Kidney (tissue), 22 donors: ENCODE measurements at places on chromosomes 16 and 17. TPM values are rescaled to one million over a fixed set of nuclear protein-coding genes. Genes with fewer than 3 reads are reported as not detected.

- DNase-seq = peak; percentile 34
Observed at GRCh38 chr17:1612400-1612799, 16.2 kb downstream of the SLC43A2 start.

DNA sequence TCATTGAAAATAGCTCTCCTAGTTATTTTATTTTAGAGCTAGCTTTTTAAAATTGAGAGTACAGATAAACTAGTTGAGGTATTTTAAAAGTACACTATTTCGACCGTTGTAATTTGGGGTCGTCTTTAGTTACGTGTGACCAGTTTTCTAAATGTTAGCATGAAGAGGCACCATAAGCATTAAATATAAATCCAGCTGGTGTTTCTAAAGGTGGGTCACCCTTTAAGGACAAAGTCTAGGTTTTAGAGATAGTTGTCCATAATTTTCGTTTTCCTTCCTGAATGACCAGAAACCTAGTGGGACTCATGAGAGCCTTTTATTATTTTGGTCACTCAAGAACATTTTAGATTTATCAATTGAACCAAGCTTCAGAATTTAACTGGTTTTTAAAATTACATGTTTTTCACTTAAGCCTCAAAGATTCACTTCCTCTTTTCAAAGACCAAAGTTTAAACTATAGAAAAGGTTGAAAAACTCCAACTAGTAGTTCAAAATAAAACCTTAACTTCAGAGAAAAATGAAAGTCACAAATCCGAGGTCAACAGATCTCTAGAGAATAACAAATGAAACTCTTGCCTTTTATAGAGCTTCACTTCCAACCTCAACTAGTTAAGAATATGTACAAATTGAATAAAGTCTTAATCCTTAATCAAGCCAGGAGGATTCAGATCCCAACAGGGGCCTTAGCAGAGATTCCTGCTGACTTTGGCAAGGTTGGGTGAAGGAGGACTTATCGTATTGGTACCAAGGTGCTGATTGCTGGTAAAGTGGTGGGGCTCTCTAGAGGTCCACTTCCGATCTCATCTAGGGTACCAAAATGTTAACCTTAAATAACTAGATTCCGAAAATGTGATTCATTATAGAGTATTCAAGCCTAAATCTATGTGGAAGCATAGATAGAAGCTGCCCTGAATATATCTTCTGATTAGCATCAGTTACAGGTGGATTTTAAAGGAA, 32.5 kb downstream of the PHKB start:
- no peak for DNase-seq

DNA sequence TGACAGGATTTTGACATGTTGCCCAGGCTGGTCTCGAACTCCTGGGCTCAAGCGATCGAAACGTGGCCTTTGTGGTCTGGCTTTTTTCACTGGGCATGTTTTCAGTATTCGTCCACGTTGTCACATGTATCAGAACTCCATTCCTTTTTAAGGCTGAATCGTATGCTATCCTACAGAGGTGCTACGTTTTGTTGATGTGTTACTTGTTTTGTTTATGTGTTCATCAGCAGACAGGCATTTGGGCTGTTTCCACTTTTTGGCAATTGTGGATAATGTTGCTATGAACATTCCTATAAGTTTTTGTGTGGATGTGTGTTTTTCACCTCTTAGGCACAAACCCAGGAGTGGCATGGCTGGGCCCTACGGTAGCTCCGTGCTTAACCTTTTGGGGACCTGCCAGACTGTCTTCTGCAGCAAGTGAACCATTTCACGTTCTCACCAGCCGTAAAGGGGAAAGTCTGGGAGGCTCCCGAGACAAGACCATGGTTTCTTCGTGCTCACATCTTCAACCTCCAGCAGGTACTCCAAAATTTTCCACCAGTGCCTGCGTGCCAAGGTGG, 26.9 kb downstream of the ADCY9 start:
- no peak for DNase-seq

DNA sequence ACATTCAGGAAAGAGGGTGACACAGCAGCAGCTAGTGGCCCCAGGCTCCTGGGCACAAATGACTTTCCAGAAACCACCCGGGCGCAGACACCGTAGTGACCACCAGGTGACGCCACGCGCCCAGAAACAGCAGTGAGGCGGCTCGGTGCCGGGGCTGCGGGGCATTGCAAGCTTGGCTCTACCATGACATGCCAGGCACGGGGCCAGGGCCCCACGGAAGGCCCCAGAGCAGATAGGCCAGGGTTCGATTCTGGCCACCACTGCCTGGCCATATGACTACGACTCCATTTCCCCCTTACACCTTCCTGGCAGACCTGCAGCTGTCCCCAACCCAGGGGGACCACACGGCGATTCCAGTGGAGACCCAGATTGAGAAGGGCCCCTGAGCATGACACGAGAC, 6.7 kb downstream of the RHBDF1 start:
- peak; percentile 87 for DNase-seq

GRCh38 chr16:19698480-19699465, 19.3 kb downstream of the KNOP1 start:
- no peak for DNase-seq

- no peak for DNase-seq
Observed at GRCh38 chr17:20159406-20160069, 150.4 kb downstream of the SPECC1 start.

DNA sequence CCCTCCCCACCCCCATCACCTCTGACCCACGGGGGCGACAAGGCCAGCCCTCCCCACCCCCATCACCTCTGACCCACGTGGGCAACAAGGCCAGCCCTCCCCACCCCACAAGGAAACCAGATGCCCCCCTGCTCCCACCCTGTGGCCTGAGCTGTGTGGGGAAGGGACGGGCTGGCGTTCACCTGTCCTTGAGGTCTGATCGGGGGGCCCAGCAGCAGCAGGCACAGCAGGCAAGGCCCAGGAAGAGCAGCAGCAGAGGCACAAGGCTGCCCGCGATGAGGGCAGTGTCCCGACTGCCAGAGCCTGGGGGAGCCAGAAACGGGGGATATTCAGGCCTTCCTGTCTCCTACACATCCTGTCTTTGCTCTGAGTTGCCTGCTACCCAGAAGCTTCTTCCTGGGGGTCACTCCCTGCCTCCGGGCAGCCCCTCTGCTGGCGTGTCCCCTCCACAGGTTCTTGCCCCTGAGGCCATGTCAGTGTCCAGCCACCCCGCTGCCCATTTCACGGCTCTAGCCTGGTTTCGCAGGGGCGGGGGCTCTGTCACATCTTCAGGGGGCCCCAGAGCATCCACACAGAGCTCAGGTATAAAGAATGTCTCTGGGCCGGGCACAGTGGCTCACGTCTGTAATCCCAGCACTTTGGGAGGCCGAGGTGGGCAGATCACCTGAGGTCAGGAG, 6.8 kb downstream of the SCARF1 start:
- DNase-seq = no peak

- peak; percentile 6 for DNase-seq
Observed at GRCh38 chr16:49181791-49182518, 99.7 kb downstream of the CBLN1 start.

PGP gene
- 21.2 TPM for polyA plus RNA-seq

HCRT gene
- not detected for polyA plus RNA-seq

RUNDC3A gene
- polyA plus RNA-seq = 6.4 TPM
